ENCODE measurements at places on chromosomes 11 and 22.

GRCh38 chr11:44312876-44313275, 2.9 kb upstream of the ALX4 start:
- DNase-seq, result no peak

DNA sequence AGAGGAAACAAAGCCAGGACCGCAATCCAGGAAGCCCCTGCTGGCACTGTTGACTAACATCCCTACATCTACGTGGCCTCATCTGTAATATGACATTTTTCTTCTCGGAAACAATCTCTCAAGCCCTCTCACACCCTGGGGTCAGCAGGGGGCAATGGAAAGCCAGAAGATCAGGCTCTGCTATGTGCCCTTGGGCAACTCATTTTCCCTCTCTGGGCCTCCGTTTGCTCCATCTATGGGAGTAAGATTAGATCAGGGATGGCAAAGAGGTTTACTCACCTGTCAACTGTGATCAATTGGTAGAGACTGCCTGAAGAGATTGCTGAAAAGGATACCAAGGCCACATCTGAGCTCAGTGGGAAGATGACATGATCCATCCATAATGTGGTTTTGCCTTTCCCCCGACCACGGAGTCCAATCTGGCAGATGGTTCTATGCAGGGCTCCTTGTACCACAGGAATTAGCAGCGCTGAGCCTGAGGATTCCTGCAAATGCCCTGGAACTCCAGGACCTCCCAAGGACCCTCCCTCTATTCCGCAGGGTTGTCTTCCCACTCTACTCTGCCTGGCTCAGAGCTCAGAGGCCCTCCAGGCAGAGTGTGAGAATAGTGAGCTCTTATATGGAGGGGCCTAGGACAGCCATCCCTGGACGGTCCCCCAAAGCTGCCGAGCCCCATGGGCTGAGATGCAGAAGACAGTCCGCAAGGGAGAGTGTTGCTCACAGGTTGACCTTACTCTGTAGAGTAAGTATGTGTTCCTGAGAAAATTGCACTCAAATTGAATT, 66.1 kb downstream of the CHST1 start:
- no peak for DNase-seq

DNA sequence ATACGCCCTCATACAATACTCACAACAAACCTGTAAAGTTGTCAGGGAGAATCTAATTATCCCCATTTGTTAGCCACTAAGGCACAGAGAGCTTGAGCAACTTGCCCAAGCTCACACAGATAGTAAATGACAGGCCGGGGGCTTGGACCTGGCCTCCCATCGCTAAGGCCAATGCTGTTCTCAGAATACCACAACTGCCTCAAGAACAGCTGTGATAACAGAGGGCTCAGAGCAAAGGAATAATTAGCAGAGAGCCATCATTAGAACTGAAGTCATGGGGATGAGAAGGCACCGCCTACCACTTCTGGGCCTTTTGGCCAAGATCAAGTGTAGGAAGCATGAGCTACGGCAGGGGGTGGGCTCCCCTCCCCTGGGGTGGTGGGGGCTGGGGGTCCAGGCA, 98.6 kb downstream of the FEZ1 start:
- no peak for DNase-seq

DNA sequence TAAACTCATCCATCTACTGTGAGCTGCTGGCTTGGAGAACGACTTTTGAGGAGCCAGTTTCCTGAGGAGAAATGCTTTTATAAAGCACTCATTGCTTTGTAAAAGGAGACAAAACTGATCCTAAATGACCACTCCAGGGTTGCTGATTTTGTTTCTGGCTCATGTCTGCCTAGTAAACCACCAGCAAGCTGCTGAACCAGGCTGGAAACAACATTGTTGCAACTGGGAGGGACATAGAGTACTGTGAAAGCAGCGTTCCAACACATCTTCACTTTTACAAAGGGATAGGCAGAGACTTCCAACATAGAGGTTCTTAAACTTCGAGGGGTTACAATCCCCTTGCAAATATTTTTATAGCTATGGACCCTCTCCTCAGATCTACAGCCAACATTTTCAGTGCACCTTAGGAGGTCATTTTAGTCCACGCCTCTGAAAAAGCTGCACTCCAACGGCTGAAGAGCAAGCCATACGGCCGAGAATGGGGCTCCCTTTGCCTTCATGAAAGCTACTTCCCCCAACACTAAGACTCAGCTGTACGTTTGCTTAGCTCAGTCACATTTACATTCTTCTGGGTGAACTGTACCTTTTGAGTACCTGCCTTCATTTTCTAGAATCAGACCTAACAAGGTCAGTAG, 54.7 kb downstream of the PANX1 start:
- no peak for DNase-seq

GRCh38 chr22:49587421-49587820, 240.3 kb downstream of the BRD1 start:
- no peak for DNase-seq

GRCh38 chr22:32323513-32324164, 34.0 kb upstream of the RFPL3 start:
- no peak for DNase-seq

- no peak for DNase-seq
Observed at GRCh38 chr22:28933321-28933720, 49.9 kb downstream of the ZNRF3 start.

DNA sequence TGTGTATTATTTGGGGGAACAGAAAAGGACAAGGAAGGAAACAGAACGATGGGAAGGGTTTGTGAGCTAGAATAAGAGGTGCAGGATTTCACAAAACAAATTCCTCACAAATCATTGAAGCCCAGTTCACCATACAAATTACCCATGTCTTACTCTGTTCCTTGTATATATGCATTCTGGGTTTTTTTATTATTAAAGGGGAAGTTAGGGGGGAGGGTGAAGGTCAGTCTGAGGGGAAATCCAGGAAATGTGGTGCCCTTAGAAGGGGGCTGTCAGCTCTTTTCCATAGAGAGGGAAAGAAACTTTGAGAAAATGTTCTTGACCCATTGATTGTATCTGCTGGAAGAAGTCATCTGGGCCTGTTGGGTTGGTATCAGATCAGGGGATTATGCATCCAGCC, 90.8 kb downstream of the RNF169 start:
- no peak for DNase-seq

DNA sequence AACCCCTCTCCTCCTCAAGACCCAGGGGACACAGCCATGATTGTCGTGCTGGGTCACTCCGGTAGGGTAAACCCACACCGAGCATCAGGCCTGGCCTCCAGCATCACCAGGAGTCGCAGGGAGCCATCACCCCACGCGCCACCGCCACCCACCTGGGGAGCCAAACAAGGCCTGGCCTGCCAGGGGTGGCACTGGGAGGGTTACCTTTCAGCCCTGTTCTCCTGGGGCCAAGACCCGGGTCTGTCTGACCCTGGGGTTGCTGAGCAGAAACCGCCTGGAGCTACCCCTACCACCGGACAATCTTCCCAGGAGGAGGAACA, 39.3 kb upstream of the NNMT start:
- no peak for DNase-seq

GRCh38 chr11:78432058-78432515, 14.5 kb upstream of the GAB2 start:
- no peak for DNase-seq
